ENCODE measurements at places on chromosomes 11 and 22.

- DNase-seq, result no peak
Measured at GRCh38 chr11:13775471-13775870, 107.0 kb downstream of the FAR1 start.

DNA sequence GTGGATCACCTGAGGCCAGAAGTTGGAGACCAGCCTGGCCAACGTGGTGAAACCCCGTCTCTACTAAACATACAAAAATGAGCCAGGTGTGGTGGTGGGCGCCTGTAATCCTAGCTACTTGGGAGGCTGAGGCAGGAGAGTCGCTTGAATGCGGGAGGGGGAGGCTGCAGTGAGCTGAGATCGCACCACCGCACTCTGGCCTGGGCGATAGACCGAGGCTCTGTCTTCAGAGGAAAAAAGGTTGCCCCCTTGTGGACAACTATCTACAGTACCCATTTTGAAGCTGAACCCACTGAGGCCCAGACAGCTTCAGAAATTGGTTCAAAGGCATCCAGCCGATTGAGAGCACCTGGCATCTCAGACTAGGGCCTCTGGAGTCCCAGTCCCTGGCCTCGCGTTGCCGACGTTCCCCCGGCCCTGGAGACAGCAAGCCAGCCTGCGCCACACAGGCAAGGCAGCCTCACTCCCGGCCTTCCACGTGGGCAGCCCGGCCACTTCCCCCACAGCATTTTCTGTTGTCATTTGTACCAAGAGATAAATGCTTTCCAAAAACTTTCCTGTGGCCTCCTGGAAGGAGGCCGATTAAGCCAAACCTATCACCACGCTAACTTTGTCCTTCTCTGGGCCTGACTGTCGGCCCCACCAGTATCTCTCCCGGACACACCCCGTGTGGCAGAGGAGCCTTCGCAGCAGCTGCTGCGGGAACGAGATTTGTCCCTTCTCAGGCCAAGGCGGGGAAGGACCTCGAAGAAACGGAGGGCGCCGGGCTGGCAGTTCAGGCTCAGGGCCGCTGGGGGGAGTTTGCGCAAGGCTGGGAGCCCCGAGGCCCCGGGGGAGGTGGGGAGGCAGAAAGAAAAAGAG lies 82.8 kb downstream of the FLI1 start:
- DNase-seq, result no peak

- no peak for DNase-seq
Measured at GRCh38 chr11:76885390-76886097, 24.8 kb downstream of the ACER3 start.

DNA sequence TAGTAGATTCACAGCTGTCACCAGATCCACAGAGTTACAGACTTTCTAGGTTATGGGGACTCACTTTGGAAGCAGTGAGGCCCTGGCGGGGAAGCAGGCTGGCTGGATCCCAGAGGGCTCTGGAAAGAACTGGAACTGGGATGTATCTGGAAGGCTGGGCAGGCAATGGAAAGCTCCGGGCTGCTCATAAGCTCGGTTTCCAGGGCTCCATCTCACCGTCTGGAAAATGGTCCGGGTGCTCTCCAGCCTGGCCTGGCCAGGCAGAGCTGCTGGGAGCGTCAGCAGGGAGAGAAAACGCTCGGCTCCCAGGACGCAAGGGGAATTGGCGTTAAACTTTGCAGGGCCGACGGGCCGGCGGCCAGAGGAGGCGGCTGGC lies 335 bp upstream of the SEZ6L start:
- DNase-seq, result no peak

DNA sequence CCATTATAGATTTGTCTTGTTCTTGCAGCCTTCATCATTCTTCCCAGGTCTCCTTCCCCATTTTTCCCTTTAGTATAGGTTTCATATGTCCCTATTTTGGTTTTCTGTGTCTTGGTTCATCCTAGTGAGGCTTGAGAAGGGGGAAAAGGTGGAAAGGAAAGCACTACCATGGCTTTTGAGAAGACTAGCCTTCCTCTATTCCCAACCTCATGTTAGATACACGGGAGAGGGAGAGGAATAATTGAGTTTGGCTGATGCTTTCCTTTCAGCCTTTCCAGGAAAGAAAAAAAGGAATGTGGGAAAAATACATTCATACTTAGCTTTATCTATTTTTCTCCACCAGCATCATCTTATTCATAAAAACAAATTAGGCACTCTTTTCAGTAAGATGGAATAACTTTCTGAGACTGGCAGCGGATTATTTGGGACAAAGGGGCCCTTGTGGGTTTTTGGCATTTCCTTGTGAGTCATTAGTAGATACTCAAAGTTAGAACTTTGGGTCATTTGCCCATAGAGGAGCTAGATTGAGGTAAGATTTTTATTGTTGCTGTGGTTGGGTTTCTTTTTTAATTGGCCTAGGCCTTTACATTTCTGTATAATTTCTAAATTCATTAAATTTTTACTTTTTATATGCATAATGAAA lies 23.8 kb downstream of the CAPRIN1 start:
- no peak for DNase-seq

DNA sequence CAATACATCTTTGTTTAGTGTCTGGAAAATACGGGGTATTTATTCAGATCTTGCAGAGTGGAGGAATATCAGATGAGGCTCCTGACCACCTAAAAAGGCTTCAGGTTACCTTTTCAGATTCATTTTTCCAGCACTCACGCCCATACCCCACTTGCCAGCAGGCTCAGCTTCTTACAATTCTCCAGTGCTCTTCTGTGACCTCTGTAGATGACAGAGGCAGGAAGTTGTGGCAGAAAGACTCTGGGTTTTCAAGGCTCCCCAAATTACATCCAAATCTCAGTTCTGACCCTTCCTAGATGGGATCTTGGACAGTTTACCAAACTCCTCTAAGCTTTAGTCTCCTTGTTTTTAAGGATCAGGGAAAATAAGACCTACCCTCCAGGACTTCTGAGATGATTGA lies 61.1 kb downstream of the SYTL2 start:
- DNase-seq, result no peak

DNA sequence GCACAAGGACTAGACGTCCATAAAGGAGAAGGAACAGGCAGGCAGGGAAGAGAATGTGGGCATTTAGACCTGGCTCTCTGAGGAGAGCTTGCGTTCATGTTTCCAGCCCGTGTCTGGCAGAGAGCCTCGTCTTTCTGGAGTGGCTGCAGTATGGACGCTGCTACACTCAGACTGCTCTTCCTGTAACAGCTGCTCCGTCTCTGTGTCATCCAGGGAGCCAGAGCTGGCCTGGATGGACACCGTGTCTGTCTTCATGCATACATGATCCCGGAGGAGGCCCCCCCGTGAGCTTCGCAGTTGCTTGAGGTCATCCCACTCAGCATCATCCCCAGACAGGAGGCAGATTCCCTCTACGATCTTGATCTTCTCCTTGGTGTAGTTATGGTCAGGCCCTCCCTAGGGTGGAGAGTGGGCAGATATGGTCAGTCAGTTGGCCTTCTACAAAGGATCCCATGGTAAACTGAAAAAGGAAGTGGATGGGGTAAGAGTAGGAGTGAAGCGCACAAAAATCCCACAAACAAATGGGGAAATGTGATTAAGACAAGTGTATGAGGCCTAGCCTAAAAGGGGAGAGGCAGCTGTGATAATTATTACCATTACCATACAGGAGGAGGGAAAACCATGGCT lies 13.0 kb upstream of the CKAP5 start:
- DNase-seq, result no peak

- no peak for DNase-seq
Measured at GRCh38 chr11:26753723-26754504, 32.1 kb upstream of the SLC5A12 start.

- no peak for DNase-seq
Measured at GRCh38 chr11:66491315-66491935, 11.2 kb downstream of the DPP3 start.

DNA sequence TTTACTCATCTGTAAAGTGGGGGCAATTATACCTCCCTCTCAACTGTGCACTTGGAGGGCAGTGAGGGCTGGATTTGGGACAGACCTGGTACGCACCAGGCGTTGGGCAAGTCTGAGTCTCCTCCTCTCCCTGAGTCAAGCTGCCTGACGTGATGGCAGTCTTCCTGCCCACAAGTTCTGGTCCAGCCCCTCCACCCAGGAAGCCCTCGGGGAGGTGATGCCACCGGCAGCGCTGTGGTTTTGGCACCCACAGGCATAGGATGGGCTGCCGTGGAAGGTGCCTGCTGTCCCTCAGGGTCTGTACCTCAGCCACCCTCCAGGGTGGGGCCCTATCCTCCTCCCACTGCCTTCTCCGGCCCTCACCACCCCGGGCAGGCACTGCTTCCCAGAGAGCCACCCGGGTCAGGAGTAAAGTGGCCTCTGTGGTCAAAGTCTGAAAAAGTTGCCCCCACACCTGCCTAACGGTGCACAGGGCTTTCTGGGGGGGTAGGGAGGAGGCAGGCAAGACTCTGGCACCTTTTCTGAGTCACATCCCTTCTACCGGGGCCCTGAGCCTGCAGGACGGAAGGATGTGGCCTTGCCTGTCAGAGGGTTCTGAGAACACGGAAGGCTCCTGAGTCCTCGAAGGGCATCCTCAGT lies 6.5 kb upstream of the APOBEC3H start:
- DNase-seq, result peak; percentile 68

GRCh38 chr11:9753021-9753420 lies 89.1 kb downstream of the SWAP70 start:
- no peak for DNase-seq

GRCh38 chr11:76327756-76328388 lies 53.1 kb downstream of the THAP12 start:
- no peak for DNase-seq

DNA sequence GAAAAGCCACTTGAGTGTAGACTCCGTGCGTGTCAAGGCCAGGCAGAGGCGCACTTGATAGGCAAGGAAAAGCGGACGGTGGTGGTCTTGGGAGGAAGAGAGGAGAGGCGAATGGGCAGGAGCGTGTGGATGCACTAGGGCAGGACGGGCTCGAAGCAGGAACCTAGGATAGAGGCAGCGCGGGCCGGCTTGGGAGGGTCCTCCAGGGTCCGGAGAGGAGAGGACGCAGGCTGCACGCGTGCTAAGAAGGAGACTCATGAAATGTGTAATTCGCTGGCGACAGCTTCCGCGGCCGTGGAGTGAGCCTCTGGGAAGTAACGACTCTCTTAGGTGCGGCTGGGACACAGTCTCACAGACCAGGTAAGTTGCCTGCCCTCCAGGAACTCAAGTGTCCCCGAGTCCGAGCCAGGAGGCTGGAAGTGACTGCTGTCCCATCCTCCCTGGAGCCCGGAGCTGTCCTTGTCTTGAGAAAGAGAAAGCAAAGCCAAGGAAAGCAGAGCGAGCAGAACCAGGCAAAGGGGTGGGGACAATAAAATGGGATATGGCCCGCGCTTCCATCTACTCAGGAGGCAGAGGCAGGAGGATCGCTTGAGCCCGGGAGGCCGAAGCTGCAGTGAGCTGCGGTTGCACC lies 874 bp upstream of the IL17RA start:
- DNase-seq, result no peak

GRCh38 chr11:16013649-16014275 lies 342.6 kb downstream of the SOX6 start:
- DNase-seq, result no peak

DNA sequence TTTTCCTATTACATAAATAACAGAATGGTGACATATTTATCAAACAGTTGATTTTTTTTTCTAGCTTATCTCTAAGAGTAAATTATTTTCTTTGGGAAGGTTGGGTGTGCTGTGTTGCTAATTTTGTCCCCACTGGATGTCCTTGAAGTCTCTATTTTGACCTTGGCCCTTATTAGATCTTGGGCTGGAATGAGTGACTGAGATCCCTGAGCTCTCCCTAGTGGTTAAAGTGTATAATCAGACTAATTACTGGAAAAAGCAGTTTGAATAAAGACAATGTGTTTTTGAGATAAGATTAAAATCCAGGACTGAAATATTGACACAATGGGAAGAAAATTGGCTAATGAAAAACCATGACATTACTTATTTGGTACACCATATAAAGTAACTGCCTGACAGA lies 56.1 kb downstream of the AASDHPPT start:
- DNase-seq, result no peak

- no peak for DNase-seq
Measured at GRCh38 chr11:112734207-112734606, 227.0 kb upstream of the NCAM1 start.

GRCh38 chr22:46007003-46007847 lies 30.3 kb upstream of the WNT7B start:
- DNase-seq, result no peak

DNA sequence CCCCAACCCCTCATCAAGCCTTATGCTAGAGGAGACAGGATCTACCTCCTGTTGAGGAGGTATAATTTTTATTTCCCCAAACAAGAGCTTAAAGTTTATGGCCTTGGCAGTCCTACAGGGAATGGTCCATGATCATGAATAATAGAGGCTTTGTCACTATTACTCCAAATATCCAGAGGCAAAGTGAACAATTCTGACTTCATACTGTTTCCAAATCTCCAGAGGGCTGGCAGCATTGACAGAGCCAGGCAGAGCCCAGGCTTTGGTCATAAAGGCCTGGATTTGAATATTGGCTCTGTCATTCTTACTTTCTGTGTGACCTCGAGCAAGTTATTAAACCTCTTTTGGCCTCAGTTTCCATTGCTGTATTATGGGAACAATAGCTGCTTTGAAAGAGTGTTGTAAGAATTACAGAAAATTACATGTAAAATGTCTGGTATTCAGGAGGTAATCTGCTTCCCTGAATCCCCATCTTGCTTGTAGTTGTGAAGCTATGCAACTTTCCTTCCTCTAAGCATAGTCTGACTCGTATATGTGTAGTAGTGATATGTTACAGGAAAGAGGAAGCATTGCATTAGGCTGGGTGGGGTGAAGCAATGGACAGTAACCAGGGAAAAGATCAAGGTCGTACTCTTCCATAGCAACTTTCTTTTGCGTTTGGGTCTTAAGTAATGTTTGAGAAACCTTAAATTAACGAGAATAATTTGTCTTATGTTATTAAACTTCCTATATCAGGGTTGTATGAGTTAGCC lies 88.8 kb downstream of the CD44 start:
- no peak for DNase-seq

DNA sequence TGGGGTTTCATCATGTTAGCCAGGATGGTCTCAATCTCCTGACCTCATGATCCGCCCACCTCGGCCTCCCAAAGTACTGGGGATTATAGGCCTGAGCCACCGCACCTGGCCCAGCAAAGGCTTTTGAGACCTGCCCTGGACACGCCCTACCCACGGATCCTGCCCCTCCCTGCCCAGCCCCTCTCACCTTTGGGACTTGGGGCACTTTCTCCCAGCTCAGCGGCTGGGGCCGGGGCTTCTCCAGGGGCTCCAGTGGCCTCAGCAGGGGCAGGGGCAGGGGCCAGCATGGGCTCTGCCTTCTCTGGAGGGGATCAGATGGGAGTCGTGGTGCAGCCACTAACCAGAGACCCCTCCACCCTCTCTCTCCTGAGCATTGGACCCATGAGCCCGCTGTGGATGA lies 2.2 kb downstream of the MYBPC3 start:
- DNase-seq, result no peak

DNA sequence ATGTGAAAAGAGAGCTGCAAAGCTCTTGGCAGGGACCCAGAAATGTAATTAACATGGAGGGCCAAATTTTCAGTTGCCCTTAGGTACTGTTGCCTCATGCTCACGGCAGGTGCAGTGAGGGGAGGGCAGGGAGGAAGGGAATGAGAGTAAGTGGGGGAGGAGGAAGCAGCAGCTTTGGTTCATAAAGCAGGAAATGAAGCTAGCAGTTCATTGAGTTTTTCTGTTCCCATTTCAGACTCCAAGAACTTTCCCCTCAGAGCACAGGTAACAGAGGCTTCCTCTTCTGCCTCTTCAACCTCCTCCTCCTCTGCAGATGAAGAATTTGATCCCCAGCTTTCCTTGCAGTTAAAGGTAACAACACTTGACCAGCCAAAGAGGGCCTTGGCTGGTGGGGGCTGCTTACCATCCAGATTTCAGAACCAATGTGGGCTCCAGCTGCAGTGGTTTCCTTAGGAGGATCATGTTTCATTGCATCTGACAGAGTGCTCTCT lies 57.9 kb upstream of the PARVA start:
- no peak for DNase-seq

GRCh38 chr11:24093375-24093774 lies 403.5 kb upstream of the LUZP2 start:
- DNase-seq, result no peak

Data from stimulated activated CD8-positive, alpha-beta memory T cell treated with anti-CD3 and anti-CD28 coated beads, Interleukin-4, amount 100 ng/mL, for 1 hour (primary cell).